Right atrium auricular region (tissue), 2 donors: ENCODE measurements at places on chromosomes 4 and X.

DNA sequence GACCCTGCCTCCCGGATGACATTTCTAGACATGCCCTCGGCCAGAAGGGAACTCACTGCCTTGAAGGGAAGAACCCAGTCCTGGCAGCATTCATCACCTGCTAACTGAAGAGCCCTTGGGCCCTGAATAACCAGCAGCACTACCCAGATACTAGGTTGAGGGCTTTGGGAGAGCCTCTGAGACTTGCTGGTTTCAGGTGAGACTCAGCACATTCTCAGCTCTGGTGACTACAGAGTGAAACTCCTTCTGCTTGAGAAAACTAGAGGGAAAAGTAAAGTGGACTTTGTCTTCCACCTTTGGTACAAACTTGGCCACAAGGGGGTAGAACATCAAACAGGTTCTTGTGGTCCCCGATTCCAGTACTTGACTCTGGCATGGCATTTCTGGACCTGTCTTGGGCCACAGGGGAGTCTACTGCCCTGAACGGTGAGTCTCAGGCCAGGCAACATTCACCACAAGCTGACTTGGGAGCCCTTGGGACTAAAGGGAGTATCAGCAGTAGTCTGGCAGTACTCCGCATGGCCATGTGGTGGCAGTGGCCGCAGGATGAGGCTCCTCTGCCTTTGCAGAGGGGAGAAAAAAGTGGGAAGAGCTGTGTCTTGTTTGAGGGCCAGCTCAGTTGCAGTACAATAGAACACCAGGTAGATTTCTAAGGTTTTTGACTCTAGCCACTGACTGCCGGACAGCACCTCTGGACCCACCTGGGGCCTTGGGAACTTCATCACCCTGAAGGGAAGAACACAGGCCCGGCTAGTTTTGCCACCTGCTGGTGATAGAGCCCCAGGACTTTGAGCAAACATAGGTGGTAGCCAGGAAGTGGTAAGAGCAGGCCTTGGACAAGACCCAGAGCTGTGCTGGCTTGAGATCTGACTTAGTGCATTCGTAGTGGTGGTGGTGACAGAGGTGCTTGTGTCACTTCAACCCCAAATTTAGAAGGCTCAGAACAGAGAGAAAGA is 414.8 kb downstream of the OPHN1 start:
- H3K4me1 ChIP-seq = no peaks in the 10 kb centered on the region
- H3K36me3 ChIP-seq = no peaks in the 10 kb centered on the region
- H3K27me3 ChIP-seq = no peaks in the 10 kb centered on the region
- no peak overlapping the region for H3K4me3 ChIP-seq
- no peak overlapping the region for H3K27ac ChIP-seq

GRCh38 chr4:14700083-14700482 is 302.2 kb upstream of the CPEB2 start:
- DNase-seq = no peak
- H3K4me1 ChIP-seq = peaks cover 12% of the 10 kb centered on the region
- no peaks in the 10 kb centered on the region for H3K27me3 ChIP-seq
- H3K27ac ChIP-seq = no peak overlapping the region
- no peak overlapping the region for H3K4me3 ChIP-seq

- H3K36me3 ChIP-seq = no peaks in the 10 kb centered on the region
- H3K4me1 ChIP-seq = no peaks in the 10 kb centered on the region
- DNase-seq = no peak
- H3K4me3 ChIP-seq = no peak overlapping the region
- H3K27me3 ChIP-seq = no peaks in the 10 kb centered on the region
Measured at GRCh38 chrX:79530310-79531108, 163.4 kb upstream of the ITM2A start.

- no peaks in the 10 kb centered on the region for H3K36me3 ChIP-seq
- H3K4me1 ChIP-seq = no peaks in the 10 kb centered on the region
- H3K27ac ChIP-seq = no peak overlapping the region
- H3K4me3 ChIP-seq = no peak overlapping the region
- H3K27me3 ChIP-seq = no peaks in the 10 kb centered on the region
Measured at GRCh38 chrX:21014326-21014725, 359.9 kb upstream of the CNKSR2 start.

DNA sequence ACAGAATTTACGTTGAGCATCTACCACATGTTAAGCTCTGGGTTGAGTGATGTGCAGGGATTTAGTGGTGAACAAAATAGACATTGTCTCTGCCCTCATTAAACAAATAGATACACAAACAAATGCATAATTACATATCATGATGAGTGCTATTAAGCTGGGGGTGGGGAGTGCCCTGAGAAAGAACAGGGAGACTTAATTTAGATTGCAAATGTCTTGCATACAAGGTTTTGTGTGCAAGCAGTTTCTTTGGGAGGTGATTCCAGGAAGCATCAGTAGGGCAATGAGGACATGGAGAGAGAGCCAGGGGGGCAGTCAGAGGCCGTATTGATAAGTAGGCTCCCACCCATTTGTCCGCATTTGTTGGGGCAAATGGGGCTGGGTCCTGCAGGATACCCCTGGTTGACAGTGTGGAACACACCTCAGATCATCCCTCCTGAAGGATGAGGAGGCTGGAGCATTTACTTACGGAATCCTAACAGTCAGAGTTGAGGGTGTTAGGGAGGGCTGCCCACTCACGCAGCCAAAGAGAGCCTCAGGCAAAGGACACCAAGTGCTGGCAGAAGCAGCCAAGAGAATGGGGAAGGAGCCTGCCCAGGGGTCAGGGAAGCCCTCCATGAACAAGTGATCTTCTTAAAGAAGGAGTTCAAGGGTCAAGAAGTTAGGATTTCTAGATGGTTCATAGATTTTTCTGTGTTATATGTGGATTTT is 245.9 kb downstream of the BCOR start:
- H3K27me3 ChIP-seq = no peaks in the 10 kb centered on the region
- H3K4me1 ChIP-seq = no peaks in the 10 kb centered on the region

DNA sequence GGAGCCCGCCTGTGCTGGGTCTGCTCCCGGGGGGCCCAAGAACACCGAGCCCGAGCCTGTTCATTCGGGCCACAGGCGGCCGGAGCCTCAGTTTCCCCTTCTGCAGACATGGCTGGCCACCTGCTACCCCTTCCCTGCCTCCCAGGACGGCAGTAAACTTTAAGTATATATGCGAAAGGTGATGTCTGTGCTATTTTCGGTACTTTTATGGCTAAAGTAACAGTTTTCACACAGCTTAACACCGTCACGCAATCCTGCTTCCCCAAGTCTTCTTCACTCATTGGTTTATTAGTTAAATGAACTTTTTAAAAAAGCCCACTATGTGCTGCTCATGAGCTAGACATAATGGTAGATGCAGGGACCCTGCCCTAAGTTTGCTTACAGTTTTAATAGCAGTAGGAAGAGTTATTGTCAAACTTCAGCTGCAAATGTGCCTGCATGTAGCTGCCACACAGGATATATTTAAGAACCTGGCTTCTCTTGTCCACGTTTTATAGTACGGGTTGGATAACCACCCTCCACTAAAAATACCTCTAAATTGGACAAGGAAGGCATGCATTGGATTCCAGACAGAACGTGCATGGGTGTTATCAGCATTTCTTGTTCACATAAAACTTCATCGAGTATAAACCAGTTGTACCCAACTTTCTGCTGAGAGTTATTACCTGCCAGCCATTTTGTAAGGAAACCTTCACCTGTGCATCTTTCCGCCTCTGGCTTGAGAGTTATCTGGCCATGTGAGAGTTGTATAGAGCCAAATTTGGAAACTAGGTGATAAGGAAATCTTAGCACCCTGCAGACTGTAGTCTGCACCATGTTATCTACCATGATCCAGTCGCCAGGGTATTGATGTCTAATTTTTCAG is 741 bp downstream of the ANAPC4 start:
- peak overlapping the region; percentile 76 for H3K27ac ChIP-seq
- no peak for DNase-seq
- H3K4me1 ChIP-seq = no peaks in the 10 kb centered on the region

DNA sequence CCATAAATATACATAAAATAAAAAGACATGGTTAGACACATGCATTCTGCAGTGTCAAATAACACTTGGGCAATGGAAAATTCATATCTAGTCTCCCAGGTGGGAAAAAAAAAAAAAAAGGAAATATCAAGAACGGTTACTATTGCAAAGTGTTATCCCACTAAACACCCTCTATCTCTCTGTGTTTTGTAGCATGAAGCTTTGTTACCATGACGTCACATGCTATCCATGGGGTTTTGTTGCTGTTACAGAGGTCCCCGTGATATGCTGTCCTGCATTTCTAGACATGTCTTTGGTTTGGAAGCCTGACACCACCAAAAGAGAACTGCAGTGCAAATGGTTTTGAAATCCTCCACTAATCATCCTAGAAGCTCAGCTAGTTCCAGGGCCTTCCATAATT is 50.7 kb upstream of the TLR3 start:
- H3K27ac ChIP-seq = no peak overlapping the region
- no peaks in the 10 kb centered on the region for H3K27me3 ChIP-seq
- DNase-seq = no peak
- H3K4me1 ChIP-seq = peaks cover 23% of the 10 kb centered on the region
- no peaks in the 10 kb centered on the region for H3K36me3 ChIP-seq
- no peak overlapping the region for H3K4me3 ChIP-seq

- H3K36me3 ChIP-seq = no peaks in the 10 kb centered on the region
- DNase-seq = no peak
- H3K4me1 ChIP-seq = no peaks in the 10 kb centered on the region
- H3K27me3 ChIP-seq = no peaks in the 10 kb centered on the region
- H3K27ac ChIP-seq = no peak overlapping the region
Measured at GRCh38 chr4:163866728-163867315, 372.3 kb downstream of the TMA16 start.

- H3K36me3 ChIP-seq = no peaks in the 10 kb centered on the region
- no peak for DNase-seq
- H3K4me3 ChIP-seq = no peak overlapping the region
- no peaks in the 10 kb centered on the region for H3K27me3 ChIP-seq
- H3K4me1 ChIP-seq = no peaks in the 10 kb centered on the region
Measured at GRCh38 chr4:54192811-54193210, 36.3 kb upstream of the PDGFRA start.

DNA sequence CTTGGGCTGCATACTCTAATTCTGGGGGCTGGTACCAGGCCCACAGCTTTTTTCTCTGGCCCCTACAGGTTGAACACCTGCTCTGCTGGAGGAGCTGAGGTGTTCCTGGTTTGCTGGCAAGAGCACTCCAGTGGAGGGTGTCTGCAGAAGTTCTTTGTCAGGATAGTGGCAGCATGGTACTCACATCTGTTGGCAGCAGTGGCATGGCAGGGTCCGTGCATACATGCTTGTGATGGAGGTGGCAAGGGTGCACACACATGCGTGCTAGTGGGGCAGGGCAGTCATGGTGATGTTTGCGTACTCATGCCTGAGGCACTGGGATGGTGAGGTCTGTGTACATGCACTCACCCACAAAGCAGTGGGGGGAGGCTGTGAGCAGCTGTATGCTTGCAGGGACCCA is 235.5 kb upstream of the KLF8 start:
- no peaks in the 10 kb centered on the region for H3K4me1 ChIP-seq
- DNase-seq = no peak
- H3K27ac ChIP-seq = no peak overlapping the region
- no peak overlapping the region for H3K4me3 ChIP-seq
- no peaks in the 10 kb centered on the region for H3K27me3 ChIP-seq
- no peaks in the 10 kb centered on the region for H3K36me3 ChIP-seq

- H3K27me3 ChIP-seq = no peaks in the 10 kb centered on the region
- no peaks in the 10 kb centered on the region for H3K4me1 ChIP-seq
- no peaks in the 10 kb centered on the region for H3K36me3 ChIP-seq
- no peak overlapping the region for H3K4me3 ChIP-seq
Measured at GRCh38 chr4:123052007-123052406, 129.6 kb upstream of the NUDT6 start.

DNA sequence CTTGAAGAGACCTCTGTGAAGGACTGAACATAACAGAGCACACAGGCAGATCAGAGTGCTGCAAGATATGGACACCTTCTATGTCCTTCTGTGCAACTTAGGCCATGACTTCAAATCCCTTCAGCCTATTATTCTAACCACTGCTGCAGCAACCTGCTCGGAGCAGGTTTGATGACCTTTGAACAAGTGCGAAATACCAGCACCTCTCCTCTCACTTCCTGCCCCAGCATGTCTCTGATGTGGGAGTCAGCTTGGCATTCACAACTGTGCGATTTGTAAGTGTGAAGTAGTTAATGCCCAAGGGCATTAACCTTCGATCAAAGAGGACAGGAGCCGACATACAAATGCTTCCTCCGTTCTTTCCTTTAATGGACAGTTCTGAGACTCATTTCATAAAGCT is 1.6 kb upstream of the EXOC1 start:
- no peaks in the 10 kb centered on the region for H3K36me3 ChIP-seq
- no peak for DNase-seq
- H3K27ac ChIP-seq = peak overlapping the region; percentile 29
- H3K4me1 ChIP-seq = no peaks in the 10 kb centered on the region
- H3K4me3 ChIP-seq = no peak overlapping the region

DNA sequence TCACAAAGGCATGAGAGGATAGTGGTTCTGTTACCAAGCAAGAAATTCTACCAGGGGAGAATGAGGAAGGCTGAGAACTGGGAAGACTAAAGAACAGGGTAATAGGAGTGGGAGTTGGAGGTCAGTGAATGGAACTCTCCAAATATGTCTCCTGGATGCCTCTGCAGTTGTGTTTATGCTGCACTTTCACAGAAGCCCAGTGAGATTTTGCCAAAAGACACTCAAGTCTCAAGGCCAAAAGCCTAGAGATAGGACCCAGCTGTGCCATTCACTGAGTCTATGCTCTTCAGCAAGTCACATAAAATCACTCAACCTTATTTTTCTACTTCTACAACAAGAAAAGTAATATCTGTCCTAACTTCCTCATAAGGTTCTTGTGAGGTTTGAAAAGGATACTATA is 285.4 kb downstream of the UNC5C start:
- no peak for DNase-seq
- no peaks in the 10 kb centered on the region for H3K36me3 ChIP-seq
- no peaks in the 10 kb centered on the region for H3K27me3 ChIP-seq
- H3K4me1 ChIP-seq = no peaks in the 10 kb centered on the region
- no peak overlapping the region for H3K27ac ChIP-seq
- no peak overlapping the region for H3K4me3 ChIP-seq

DNA sequence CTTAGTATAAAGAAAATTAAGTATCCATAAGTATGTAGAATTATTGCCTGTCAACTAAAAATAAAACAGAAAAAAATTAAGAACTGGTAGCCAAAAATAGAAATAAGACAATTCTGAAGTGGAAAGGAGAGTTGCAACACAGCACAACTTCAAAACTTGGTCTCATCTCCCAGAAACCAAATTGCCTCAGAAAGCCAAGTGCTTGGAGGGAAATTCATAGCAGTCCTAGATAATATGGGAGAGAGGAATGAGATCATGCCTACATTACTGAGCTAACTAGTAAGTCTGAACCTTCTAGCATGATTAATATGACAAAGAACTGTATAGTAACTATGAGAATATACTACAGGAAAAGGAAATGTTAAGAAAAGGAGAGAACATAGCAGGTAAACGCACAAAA is 256.5 kb downstream of the LDB2 start:
- H3K4me1 ChIP-seq = no peaks in the 10 kb centered on the region
- H3K27me3 ChIP-seq = no peaks in the 10 kb centered on the region
- no peak overlapping the region for H3K4me3 ChIP-seq
- no peak for DNase-seq
- H3K27ac ChIP-seq = no peak overlapping the region
- no peaks in the 10 kb centered on the region for H3K36me3 ChIP-seq

- H3K4me1 ChIP-seq = no peaks in the 10 kb centered on the region
- no peaks in the 10 kb centered on the region for H3K27me3 ChIP-seq
- DNase-seq = no peak
Measured at GRCh38 chrX:38561951-38562719, 793 bp downstream of the TSPAN7 start.

GRCh38 chr4:74278490-74278889 is 29.8 kb upstream of the EPGN start:
- no peak for DNase-seq
- no peaks in the 10 kb centered on the region for H3K36me3 ChIP-seq
- no peaks in the 10 kb centered on the region for H3K4me1 ChIP-seq

GRCh38 chrX:8179656-8180055 is 8.6 kb upstream of the VCX2 start:
- no peaks in the 10 kb centered on the region for H3K36me3 ChIP-seq
- no peaks in the 10 kb centered on the region for H3K4me1 ChIP-seq
- H3K27me3 ChIP-seq = no peaks in the 10 kb centered on the region
